Heart left ventricle (tissue), 16 donors: ENCODE measurements at places on chromosomes 5 and 9.

GRCh38 chr5:158770506-158770905, 329.2 kb downstream of the EBF1 start:
- DNase-seq = no peak

GRCh38 chr9:109150925-109151545, 16.0 kb downstream of the FRRS1L start:
- DNase-seq = no peak

DNA sequence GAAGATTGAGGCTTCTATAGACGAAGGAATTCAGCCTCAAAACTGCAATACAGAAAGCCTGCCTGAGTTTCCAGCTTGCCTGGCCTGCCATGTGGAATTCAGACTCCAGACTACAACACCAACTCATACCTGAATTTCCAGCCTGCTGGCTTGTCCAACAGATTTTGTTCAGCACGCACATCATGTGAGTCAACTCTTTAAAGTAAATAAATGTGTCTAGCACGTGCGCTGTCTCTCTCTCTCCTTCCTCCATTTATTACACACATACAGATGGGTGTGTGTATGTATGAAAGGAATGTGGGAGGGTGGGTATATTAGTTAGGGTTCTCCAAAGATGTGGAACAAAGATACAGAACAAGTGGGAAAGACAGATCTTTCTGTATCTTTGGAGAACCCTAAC, 82.4 kb upstream of the TAS2R1 start:
- no peak for DNase-seq

DNA sequence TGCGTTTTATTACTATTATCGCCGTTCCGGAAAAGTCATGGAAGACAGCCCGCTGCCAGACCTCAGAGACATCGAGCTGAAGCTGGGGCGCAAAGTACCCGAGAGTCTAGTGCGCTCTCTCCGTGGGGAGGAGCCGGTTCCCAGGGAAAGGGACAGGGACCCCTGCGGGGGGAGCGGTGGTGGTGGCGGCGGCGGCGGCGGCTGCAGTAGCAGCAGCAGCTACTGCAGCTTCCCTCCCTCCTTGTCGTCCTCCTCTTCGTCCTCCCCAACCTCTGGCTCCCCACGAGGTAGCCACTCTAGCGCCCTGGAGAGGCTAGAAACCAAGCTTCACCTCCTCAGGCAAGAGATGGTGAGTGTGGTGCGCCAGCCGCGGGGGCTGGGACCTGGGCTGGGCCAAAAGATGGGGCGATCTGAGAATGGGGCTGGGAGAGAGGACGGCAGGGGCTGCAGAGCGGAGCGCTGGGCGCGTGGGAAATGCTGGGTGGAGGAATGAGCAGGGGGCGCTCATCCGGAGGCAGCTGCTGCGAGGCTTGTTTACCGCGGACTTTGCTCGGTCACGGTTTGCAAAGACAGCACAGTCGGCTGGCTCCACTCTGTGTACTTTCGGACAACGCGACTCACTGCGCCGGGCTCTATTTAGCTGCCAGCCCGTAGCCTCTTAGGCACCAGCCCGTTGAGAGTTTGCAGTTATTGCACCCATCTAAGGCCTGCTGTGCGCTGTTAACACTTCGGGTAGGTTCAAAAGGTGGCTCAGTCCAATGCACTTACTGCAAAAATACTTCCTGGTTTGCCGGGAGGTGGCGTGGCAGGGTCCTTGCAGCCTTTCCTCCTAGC, 1.1 kb downstream of the LURAP1L start:
- peak; percentile 72 for DNase-seq

DNA sequence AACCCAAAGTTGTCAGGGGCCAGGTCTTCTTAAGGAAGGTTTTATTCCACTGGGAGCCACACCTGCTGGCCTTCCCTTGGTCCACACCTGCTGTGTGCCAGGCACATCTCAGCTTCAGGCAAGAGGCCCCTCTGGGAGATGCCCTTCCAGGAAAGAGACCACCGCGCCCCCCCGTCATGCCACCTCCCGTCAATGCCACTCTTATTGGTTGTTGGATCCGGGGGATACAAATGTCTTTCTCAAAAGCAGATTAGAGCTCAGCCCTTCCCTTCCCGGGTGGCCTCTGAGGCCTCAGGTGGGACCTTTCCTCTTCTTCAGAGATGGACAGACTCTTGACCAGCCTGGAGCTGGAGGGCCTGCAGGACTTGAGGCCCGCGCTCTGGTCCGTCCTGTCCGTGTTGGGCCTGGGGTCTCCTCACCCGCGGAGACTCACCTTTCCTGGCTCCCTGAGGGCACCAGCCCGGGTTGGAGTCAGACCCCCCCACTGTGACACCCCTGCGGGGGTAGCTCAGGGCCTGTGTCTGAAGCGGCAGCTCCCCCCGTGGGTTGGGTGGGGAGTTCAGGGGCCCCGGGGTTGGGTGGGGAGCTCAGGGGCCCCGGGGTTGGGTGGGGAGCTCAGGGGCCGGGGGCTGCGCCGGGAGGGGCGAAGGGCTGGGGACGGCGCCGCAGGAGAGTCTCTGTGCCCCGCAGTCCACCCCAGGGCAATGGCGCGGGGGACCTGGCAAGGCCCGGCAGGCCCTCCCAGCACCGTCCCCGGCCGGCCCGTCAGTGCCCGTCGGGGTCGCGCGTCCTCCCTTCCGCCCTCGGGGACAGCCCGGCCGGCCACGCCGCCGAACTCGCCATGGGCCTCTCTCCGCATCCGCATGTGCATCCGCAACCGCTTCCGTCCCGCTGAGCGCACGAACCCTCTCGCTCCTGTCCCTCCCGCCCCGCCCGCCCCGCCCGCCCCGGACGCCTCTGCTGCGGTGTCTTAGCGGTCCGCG, 3.7 kb upstream of the SLC9A3 start:
- DNase-seq = peak; percentile 12

- peak; percentile 43 for DNase-seq
Observed at GRCh38 chr9:92501671-92502393, 19.5 kb upstream of the ASPN start.

GRCh38 chr5:142870532-142871362, 100.6 kb downstream of the ARHGAP26 start:
- no peak for DNase-seq

DNA sequence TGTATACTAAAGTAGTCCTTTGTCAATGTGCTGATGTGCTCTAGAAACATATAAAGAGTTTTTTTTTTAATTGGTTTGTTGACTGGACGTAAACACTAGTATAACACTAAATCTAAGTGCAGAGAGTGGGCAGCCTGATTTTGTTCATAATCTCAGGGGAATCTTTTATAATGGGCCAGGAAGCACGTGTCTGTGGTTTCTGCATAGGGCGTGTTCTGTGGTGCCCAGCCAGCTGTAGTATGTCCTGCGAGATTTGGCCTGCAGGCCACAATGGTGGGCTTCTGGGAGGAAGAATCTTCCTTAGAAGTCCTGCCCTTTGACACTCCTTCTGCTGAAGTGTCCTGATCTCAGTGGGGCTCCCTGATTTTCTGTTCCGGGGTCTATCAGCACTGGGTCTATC, 49.0 kb upstream of the DHFR start:
- DNase-seq = no peak

GRCh38 chr5:170423692-170424091, 34.5 kb upstream of the KCNMB1 start:
- DNase-seq = no peak

- no peak for DNase-seq
Observed at GRCh38 chr9:130975156-130975555, 33.8 kb upstream of the LAMC3 start.

- no peak for DNase-seq
Observed at GRCh38 chr9:112971415-112971814, 40.6 kb downstream of the ZNF883 start.

DNA sequence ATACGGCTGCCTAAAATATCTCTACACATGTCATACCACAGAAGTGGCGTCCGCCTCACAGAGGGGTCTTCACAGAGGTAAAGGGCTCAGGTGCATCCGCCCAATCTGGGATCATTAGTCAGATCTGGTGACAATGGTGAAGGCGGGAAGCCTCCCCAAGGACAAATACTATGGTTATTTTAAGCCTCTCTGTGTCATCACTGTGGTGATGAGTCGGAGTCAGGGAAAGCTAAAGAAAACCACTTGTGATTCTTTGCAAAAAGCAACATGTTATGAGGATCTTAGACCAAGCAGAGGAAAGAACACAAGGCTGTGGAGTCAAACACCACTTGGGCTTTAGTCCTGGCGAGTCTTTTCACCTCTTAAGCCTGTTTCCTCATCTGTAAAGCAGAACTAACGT, 190.4 kb downstream of the DRD1 start:
- no peak for DNase-seq

GRCh38 chr9:125821078-125821477, 73.9 kb downstream of the PBX3 start:
- no peak for DNase-seq

- no peak for DNase-seq
Observed at GRCh38 chr9:6443661-6444060, 30.7 kb downstream of the UHRF2 start.

DNA sequence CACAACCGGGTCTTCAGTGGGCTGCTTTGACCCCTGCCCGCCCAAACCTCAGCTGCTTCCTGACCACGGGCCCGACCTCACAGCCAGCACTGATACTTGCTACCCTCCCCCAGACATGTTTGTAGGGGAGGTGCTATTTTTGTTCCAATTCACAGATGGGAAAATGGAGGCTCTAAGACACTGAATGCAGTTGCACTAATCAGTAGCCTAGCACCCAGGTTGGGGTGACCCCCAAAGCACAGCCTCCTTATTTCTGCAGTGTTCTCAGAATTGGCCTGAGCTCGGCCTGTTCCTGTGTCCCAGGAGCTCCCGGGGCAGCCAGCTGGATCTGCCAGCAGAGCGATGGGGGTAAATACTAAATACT, 22.6 kb downstream of the LAMC3 start:
- no peak for DNase-seq

- peak; percentile 61 for DNase-seq
Observed at GRCh38 chr9:128099231-128099931, 28.1 kb downstream of the PTGES2 start.

DNA sequence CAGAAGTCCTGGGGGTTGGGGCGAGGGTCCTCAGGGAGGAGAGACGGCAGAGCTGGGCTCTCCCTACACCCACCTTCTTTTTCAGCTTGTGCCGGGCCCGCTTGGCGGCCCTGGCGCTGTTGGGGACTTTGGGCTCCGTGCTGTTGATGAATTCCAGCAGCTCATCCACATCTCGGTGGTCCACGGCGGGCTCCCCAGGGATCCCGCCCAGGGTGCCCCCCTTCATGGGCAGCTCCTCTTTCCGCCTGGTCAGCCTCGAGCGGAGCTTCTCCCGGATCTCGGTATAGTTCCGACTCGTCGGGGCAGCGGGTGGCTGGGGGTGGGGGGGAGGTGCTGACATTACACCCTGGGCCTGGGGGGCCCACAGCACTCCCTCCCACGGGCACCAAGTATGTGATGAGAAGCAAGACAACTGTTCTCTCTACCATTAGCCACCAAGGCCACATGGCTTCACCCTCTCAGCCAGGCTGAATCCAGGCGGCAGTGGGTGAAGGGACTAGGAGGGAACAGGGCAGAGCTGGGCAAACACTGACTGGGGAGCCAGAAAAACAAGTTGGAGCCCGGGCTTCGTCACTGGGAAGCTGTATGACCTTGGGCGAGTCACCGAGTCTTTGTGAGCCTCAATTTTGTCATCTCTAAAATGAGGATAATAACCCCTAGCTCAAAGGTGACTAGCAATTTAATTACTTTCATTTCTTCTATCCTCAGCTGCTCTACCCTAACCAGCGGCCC, 14.6 kb upstream of the DDX41 start:
- DNase-seq = peak; percentile 21

DNA sequence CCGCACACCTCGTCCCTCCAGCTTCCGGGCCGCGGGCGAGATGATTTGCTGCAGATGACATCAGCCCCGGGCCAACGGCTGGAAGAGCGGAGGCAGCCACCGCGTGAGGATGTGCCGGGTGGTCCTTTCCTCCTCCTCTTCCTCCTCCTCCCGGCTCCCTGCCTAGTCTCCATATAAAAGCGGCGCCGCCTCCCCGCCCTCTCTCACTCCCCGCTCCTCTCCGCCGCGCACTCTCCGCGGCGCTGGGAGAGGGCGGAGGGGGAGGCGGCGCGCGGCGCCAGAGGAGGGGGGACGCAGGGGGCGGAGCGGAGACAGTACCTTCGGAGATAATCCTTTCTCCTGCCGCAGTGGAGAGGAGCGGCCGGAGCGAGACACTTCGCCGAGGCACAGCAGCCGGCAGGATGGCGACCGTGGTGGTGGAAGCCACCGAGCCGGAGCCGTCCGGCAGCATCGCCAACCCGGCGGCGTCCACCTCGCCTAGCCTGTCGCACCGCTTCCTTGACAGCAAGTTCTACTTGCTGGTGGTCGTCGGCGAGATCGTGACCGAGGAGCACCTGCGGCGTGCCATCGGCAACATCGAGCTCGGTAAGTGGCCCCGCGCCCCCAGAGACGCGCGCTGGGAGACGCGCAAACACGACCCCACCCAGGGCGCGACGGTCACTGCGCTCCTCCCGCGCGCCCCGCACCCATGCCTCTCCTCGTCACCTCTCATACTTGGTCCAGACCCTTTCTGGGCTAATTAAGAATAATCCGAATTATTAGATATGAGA, at the start of gene MAP1B:
TSS of gene MAP1B (plus strand) at position 345 of the 770 bp plus-strand sequence. CDS start at position 402, 57 bp downstream.
- peak; percentile 81 for DNase-seq
